ENCODE measurements at places on chromosomes 1 and 21.
A peak's percentile ranks its signal among the peaks of the same experiment; 100 is the strongest.

- no peak for DNase-seq
These were observed 2.0 kb upstream of the MAN1C1 start for GRCh38 chr1:25614501-25615171.

GRCh38 chr21:45175326-45176095, 101.1 kb downstream of the ADARB1 start:
- DNase-seq = no peak

GRCh38 chr1:48291421-48291820, 68.9 kb downstream of the SLC5A9 start:
- DNase-seq = no peak

DNA sequence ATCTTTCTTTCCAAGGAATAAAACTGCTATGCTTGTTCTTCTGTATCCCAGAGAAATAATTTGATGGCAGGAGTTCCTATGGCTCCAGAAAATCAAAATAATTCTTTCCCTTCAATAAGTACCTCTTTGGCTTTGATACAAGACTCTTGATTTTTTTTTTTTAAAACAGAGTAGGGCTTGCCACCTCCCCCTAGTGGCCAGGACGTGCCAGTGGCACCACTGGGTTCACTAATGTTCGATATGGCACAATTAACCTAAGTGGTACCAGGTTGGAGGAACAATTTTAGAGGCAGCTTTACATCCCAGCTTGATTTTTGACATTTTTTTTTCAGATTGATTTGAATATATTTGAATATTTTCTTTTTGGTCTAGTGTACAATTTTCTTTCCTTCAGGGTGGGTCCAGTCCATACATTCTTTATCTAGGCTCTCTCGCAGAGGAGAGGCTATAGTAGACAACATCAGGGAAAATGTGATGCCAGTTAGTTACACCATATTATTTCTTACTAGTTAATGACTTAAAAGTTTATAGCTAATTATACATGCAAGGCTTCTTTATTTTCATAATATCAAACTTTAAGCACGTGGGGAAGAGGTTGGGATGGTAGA, 330.9 kb downstream of the S1PR1 start:
- DNase-seq = peak; percentile 52

DNA sequence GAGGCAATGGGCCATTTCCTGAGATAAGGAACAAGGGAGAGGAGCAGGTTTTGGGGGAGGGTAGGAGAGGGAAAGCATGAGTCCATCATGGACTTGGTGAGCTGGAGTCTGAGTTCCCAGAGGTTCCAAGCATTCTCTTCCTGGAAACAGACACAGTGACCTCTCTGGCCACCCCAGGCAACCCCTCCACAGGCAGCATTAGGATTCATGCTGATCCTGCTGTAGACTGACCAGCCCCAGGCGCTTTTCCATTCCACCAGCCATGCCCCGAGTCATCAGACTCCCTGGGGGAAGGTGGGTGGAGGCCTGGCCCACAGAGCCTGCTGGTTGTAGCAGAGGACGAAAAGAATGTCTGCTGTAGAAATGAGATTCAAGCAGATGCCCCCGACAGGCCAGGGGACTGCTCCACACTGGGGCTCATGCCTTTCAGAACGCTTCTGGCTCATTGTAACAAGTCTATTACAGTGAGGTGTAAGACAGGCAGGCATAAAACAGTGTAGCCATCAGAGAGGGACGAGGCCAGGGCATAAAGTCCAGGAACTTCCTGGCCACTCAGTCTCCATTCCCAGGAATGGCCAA, 52.2 kb downstream of the KCND3 start:
- DNase-seq = no peak

GRCh38 chr1:40593449-40594186, 62.2 kb downstream of the ZNF684 start:
- DNase-seq = no peak

- no peak for DNase-seq
These were observed 115.8 kb upstream of the ZRANB2 start for GRCh38 chr1:71196685-71197084.

DNA sequence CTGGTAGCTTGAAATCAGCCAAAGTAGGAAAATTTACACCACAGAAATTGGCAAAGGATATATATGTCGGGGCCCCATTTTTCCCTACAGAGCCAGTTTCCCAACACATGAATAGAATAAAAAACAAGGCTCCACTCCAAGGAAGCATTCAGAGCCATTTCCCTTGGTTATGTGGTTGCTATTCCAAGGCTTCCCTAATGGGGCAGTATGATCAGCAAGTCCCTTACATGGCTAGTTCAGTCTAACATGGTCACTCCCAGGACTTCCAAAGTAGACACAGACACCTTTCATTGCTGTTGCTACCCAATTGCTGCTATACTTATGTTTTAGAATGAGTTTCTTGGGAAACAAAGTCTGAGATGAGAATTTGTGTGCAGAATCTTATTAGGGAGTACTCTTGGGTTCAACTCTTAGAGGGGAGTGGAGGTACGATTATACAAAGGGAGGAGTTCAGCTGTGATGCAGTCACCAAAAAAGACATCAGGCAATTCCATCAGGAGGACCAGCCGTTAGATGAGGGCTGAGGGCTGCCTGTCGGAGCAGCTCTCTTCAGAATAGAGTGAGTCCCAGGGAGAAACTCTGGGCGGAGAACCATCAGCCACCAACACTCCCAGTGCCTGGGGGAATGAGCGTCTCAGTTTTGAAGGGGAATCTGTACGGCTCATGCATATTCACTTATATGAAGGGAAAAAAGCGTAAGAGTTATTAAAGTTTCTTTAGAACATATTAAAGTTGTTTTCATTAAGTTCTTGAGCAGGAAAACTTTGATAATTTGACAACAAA, 92.9 kb downstream of the C21orf91 start:
- DNase-seq = no peak

DNA sequence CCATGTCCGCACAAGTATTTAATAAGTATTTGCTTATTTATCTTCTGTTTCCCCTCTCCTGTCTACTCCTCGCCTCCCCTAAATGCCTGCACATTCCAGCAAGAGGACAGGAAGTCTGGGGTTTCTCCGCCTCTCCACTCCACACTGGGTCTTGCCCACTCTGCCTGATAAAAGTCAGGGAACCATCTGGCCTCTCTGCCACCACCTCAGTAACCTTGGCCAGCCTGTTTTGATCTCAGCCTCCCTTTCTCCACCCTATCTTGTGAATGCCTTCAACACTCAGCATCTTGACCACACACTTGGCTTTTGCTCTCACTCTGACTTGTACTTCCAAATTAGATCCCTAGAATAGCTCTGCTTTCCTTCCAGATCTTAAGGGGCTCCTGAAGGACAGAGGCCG, 165.3 kb upstream of the UBE2U start:
- no peak for DNase-seq

DNA sequence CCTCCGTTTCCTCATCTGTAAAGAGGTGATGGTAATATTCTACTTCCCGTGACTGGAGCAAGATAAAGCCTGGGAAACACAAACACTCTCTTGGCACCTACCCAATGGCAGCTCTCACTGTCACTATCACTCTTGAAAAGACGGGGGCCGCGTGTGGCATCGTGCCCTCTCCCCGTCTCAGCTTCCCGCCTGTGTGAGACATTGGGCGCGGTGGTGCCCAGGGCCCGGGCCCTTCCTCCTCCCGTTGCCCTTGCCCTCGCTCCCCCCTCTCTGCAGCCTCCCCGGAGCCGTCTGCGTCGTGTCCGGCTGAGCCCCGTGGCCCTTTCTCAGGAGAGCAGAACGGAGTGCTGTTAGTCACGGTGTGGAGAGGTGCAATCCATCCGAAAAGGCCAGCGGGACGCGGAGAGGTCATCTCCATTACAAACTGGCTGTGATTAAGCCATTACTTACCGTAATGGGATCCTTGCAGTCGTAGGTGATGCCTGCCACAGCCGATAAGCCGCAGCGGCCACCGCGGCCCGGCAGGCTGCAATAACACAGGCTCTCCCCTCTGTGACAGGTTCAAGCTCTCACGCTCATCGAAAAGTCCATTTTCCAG, 156.4 kb upstream of the ZC3H12A start:
- no peak for DNase-seq

DNA sequence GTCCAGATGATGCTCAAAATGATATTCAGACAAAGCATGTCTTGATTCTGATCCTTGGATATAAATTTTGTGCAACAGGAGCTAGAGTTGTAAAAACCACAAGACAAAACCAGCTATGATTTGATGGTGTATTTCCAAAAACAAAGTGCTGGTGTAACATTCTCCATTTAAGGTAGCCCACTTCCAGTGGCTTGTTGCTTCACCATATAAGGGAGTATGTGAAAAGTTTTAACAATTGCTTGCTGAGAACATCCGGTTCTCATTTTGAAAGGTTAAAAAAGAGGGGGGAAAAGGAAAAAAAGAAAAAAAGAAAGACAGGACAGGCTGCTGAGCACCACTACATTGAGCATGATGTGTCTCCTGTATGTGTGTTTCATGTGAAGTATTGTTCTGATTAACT, 123.6 kb downstream of the MACF1 start:
- DNase-seq = no peak

GRCh38 chr21:42703965-42704364, 50.5 kb downstream of the PDE9A start:
- DNase-seq = no peak

GRCh38 chr1:78360584-78360983, 130.2 kb upstream of the PTGFR start:
- DNase-seq = no peak

DNA sequence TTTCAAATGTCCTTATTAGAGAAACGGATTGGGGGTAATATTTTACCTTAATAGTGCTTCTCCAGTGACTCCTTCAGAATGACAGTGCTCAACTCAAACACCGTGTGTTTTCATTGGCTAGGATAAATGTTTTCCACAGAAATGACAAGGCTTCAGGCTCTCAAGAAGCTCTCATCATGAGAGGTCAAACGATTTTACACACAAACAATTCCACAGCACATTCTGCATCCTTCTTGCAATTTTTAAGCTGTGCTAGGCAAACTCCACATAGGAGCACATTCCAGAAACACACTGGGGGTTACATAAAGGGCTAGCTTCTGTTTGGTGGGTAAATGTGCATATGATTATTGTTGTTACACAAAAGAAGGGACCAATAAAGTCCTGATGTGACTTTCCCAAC, 75.5 kb upstream of the IPO9 start:
- no peak for DNase-seq

DNA sequence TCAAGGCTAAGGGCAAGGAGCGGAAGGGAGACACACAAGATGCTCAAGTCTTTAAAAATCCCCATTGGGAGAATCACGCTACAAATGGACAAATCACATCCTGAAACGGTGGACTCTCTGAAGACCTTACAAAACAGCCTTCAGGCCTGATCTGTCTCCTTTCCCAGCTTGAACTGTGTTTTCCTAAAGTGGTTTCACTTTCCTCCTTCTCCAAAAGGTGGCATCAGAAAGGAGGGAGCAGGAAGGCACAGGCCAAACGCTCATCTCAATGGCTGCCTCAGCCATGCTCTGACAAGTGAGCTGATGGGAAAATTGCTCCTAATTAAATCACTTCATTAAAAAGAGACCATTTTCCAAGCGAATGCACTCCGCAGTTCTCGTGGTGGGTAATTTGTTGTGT, 47.7 kb downstream of the UTP25 start:
- no peak for DNase-seq

GRCh38 chr1:170685166-170685565, 21.2 kb downstream of the PRRX1 start:
- DNase-seq = no peak

DNA sequence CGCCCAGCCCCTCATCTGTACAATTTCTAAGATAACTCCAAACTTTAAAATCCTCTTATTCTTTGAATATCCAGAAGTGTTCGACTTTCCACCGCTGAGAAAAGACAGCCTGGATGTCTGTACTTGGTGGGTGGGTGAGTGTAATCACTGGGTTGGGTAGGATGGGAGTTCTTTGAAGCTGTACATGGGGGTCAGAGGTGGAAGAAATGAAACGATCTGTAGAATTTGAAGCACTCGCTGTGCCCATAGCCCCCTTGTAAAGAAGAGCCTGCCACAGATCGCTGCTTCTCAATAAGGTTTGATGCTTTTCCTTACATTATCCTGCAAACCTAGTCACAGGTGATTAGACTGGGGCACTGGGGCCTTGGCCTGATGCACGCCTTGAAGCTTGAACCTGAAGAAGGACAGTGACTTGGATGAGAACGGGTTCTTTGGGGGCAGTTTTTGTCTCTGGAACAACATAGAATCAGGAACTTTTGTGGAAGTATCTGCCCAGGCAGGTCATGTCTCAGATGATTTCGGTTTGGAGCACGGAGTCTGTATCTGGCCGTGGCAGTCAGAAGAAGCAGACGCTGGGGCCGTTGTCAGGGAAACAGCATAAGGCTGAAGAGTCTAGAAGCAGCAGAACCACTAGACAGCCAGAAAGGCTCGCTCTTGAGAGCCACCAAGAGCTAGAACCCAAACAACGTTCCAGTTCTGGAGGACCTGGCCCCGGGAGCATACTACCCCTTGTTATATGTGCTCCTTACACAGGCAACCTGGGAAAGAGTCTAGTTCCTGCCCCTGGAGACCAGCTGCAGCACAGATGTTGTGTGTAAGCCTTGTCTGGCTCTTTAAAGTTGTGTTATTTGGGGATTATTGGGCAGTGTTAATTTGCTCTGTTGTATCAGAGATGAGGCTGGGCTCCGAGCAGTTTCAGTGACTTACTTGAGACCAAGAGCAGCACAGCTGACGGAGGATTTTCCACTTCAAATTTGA, 45.1 kb upstream of the SCCPDH start:
- no peak for DNase-seq

DNA sequence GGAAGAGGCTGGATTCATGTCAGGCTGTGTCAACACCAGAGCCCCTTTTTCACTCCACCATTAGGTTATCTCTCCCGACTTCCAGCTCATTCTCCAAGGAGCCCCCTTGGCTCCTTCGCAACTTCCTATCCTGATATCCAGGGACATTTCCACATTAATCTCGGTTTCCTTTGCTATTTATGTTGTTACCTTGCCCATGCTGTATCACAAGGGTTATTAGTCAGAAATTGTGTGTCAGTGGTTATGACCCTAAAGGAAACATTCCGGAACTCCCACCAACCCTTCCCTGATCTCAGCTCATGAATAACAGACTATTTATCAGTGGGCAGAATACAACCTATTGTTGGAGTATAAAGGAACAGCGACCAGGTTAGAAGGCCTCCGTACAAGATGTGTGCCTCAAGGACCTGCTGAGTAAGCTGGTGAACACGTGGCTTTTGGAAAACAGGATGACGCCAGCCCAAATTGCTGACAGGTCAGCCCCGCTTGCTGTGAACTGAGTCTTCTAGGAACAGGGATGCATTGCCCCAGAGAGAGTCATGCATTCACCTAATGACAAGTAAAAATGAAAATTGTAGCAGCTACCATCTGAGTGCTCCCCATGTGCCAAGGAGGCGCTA, 121.5 kb downstream of the PLPP3 start:
- no peak for DNase-seq
